Activated CD4-positive, CD25-positive, alpha-beta regulatory T cell treated with anti-CD3 and anti-CD28 coated beads, Interleukin-2, amount 50 U/mL, for 16 hours (primary cell): ENCODE measurements at places on chromosomes 12 and 14.

DNA sequence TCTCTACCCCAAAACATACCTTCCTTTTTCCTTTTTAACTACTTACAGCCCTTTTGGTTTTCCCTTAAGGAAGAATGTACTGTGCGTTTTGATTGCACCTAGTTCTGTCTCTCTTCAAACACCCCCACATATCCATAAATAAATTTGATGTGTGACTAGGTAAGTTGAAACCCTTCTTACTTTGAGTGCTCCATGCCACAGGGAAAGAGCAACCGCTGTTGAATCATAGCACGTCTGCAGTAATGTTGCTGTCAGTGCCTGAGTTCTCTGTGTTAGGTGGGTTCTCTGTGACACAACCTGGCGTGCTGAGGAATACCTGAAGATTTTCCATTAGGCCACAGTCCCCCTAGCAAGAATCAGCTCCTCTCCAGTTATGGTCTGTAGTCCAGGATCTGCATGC, 102.1 kb downstream of the FIGNL2 start:
- DNase-seq: no peak

GRCh38 chr12:6088921-6089747, 35.3 kb downstream of the VWF start:
- DNase-seq: no peak

DNA sequence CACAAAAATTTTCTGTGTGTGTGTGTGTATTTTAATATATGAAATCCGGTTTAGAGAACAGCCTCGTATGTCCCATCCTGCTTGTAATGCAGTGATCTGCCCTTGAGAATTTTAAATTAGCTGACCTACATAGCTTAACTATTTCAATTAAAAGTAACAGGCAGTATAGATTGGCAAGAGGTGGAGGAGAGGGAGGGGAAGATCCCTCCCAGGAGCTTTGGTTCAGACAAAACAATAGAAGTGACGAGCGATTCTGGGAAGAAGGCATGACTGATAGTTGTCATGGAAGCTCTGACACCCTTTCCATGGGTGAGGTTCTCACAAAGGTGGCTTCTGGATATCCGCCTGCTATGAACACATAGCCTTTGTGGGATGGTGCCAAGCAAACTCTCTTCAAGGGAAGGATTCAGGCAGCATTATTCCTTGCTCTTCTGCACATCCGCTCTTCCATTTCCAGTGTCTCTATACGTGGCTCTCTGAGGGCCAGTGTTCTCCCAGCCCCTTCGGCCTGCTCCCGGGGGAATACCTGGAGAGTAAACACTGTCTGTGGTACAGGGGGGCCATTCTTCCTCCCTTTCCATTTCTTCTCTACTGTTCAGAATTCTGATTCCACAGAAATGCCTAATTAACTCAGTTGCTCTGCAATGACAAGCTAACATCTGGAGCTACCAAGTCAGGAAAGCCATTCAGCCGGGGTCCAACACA, 182.0 kb downstream of the CACNA1C start:
- DNase-seq: no peak

GRCh38 chr14:96808619-96809406, 11.6 kb downstream of the VRK1 start:
- DNase-seq: no peak

- DNase-seq: no peak
These were observed 179.3 kb downstream of the GALC start for GRCh38 chr14:87813686-87814085.

GRCh38 chr14:64688811-64689281, 15.4 kb upstream of the PLEKHG3 start:
- no peak for DNase-seq

- DNase-seq: no peak
These were observed 362 bp upstream of the ACYP1 start for GRCh38 chr14:75064205-75064567.

DNA sequence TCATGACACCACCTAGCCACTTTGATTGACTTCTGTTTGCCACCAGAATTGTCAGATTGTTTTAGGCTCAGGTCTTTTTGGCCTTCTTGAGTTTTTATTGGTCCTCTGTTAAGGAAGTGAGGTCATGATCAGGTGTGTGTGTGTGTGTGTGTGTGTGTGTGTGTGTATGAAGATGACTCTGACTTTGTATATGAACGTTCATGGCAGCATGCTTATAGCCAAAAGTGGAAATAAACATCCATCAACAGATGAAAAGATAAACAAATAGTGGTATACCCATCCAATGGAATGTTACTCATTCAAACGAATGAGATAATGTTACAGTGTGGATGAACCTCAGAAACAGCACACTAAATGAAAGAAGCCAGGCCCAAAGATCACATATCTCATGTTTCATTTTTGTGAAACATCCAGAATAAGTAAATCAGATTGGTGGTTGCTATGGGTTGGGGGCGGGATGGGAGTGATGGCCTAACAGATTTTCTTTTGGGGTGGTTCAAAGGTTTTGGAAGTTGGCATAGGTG, 258.6 kb downstream of the KTN1 start:
- DNase-seq: no peak

- DNase-seq: no peak
These were observed 55.4 kb downstream of the KCNJ8 start for GRCh38 chr12:21718944-21719650.

GRCh38 chr14:31934767-31935266, 142.3 kb upstream of the ARHGAP5 start:
- no peak for DNase-seq

GRCh38 chr14:51616724-51617409, 34.8 kb upstream of the FRMD6 start:
- DNase-seq: no peak

GRCh38 chr14:91996948-91997371, 42.9 kb downstream of the TRIP11 start:
- DNase-seq: no peak

- no peak for DNase-seq
These were observed 39.8 kb upstream of the EID3 start for GRCh38 chr12:104263580-104264358.

- DNase-seq: no peak
These were observed 55.8 kb upstream of the CHGA start for GRCh38 chr14:92866901-92867865.

DNA sequence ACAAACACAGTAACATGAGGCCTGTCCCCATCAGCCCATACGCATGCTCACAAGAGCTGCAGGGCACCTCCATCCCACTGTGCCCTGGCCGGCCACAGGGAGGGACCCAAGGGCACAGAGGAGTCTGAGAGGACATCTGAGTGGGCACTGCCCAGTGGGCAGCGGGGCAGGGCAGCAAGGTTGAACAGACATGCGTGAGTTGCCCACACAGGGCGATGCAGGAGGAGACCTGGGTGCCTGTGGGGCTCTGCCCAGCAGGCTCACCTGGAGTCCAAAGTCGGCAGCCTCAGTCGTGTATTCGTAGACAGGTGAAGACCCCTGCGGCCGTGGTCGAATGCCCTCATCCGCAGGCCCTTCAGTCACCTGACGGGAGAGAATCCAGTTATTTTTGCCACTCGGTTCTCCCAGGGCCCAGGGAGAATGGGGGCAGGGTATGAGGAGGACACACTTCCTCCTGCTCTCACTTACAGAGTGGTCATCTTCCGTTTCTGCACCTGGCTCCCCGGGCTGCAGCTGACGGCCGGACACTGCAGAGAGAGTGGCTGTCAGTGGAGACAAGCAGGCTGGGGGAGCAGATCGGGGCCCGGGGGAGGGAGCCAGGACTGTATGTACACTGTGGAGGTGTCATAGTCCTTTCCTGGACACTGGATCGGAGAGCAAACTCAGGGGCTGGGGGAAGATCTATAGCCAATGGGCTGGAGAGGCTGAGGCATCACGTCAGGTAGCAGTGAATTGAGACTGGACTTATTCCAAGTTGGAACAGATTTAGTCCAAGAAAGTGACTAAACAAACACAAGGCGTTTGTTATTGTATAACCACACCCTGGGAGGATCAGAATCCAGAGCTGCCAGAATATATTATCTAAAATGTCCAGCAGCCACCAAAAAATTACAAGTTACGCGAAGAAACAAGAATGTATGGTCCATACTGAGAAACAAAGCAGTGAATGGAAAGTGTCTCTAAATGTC, 20.7 kb downstream of the AHNAK2 start:
- no peak for DNase-seq

DNA sequence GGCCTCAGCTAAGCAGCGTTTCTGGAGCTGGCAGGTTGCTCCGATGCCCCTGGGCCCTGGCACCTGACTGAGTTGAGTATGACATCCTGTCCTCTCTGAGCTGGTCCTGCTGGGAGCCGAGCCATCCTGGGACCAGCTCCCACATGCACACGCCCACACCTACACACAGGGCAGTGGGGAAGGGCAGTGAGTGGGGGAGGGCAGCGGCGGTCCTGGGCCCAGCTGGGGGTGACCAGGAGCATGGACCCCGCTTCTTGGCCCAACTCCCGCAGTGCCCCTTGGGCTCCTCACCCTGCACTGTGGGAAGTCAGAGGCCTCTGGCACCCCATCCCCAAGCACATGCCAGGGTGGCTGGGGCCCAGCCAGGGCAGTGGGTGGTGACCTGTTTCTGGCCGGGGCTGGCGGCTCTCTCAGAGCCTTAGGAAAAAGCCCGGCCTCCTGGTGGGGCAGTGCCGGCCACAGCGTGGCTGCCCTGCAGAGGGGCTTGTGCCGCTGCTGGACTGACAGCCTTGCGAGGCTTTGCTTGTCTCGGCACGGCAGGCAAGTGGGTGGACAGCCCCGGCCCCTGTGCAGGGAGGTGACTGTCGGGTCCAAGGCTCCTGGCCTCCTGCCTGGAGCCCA, 5.9 kb upstream of the CRIP2 start:
- DNase-seq: no peak

DNA sequence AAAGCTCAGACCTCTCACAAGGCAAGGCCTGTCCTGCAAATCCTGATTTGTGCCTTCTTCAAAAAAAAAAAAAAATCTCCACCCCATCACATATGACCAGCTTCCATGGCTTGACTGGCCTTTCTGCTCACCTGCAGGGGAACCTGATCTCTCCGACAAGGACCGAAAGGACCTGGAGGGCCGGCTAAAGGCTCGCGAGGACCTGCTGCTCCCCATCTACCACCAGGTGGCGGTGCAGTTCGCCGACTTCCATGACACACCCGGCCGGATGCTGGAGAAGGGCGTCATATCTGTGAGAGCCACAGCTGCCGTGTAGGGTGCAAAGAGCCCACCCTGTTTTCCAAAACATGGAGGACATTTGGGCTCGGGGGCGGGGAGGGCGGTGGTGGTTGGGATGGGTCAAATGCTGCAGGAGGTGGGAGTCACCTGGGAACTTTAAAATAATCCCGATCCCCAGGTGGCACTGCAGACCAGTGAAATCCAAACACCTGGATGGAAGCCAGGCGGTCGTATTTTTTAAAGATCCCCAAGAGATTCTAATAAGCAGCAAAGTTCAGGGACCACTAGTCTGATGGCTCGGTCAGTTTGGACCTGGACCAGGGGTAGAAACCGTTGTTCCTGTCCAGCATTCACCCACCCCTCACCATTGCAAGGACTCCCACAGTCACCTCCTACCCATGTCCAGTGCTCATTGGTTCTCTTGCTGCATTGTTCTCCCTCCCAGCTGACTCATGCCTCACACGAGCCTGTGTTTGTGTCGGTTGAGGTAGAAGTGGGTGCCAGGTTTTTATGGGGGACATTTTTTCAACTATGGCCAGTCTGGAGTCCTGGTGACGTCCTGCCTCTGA, 44.8 kb downstream of the FOXN4 start:
- DNase-seq: no peak

DNA sequence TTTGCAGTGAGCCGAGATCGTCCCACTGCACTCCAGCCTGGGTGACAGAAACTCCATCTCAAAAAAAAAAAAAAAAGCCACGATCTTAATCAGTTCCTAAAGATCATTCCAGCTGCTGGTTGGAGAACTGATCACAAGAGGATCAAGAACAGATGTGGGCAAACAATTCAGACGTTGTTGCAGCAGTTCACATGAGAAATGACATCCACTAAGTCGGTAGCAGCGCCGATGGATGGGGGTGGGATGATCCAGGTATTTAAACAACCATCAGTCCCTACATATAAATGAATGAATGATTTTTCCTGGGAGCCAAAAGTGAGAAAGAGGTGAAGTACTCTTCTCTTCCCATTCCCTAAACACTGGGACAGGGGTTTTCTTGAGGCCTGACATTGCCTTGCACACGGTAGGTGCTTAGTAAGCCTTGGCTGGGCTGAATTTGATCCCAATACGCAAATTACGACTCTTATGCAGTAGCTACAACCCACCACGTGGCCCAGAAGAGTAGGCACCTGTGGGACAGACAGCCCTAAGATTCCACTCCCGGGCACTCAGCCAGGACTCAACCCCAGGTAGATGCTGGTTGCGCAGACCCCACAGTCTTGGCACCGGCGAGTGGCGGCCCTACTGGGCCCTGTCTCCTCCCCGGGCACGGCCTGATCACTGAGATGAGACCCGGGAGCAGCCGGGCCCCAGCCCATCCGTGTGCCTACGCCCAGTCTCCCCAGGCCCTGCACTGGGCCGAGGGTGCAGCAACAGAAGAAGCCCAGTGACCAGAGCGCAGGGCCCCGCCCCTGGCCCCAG, 565 bp downstream of the SPRYD3 start:
- DNase-seq: no peak

DNA sequence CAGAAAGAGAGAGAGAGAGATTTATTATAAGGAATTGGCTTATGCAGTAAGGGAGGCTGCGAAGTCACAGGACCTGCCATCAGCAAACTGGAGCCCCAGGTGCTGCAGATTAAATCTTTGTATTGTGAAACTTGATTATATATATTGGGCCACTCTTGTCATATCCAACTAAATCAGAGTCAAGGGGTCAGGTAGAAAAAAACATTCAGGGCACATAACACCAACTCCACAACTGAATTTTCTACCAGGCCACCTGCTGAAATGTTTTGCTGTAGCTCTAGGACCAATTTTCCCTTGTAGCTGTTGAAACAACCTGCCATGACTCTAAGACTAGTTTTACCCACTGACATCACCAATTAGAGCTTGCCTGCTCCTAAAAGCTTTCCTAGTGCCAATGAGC, 1240.8 kb downstream of the SLC16A7 start:
- DNase-seq: no peak

GRCh38 chr12:54360717-54361456, 3.4 kb downstream of the GPR84 start:
- DNase-seq: no peak

- DNase-seq: no peak
These were observed 186.7 kb upstream of the VASH1 start for GRCh38 chr14:76574416-76575095.

DNA sequence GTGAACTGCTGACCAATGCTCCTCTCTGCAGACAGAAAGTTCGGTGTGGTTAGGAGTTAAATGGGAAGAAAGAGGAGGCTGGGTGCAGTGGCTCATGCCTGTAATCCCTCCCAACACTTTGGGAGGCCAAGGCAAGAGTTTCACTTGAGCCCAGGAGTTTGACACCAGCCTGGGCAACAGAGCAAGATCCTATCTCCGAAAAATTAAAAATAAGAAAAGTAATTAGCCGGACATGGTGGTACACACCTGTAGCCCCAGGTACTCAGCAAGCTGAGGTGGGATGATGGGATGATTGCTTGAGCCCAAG, 19.0 kb downstream of the ATXN2 start:
- DNase-seq: no peak

DNA sequence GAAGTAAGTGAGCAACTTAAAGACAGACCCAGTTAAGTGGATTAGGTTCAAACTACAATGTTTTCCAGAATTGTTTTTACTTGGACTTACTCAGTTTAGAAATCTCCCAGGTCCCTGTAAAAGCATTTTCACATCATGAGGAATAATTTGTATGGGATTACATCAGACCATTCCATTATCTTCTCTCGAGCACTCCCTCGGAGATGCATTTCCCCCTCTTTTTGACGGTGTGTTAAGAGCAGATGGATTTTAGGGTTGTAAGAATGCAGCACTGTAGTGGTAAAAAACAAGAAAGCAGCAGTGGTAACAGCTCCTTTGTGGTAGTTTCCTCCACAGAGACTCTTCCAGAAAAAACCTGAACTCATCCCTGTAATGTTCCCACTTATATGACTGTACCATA, 488.4 kb downstream of the BCAT1 start:
- no peak for DNase-seq

GRCh38 chr12:111188436-111188835, 180.5 kb downstream of the PHETA1 start:
- DNase-seq: no peak
